ENCODE measurements at places on chromosomes 7 and 10. TPM values are rescaled to one million over a fixed set of nuclear protein-coding genes. Genes with fewer than 3 reads are reported as not detected.
A peak's percentile ranks its signal among the peaks of the same experiment; 100 is the strongest.

- DNase-seq = no peak
These were observed 6.8 kb upstream of the KIAA1217 start for GRCh38 chr10:24202181-24202570.

Gene CAMK1D
- total RNA-seq = 17.9 TPM

GRCh38 chr10:112689327-112690072 is 242.5 kb downstream of the VTI1A start:
- peak; percentile 10 for DNase-seq

DNA sequence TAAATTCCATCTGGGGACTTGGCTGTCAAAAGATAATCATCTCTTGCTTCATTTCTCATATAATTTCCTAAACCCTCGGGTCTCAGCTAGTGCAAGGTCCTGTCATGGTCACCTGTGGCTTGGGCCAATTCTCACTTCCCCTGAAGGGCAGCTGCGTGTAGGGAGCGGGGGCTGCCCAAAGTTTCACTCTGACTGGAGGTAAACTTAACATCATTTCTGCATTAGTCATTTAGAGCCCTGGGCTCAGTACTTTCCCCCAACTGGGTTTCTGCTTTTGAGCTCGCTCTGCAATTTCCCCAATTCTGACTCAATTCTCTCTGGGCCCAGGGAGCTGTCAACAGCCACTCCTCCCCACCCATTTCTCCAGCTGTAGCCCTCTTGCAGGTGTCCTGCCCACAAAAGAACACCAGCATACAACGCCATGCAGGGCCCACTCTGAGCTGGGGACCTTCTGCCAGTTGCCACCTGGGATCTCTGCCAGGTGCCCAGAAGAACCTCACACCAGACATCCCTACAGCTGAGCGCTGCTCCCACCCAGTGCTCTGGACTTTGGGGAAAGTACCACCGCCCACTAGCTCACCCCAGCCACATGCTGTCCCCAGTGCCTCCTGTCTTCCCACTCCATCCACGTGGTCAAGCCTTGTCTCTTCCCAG is 37.9 kb downstream of the VOPP1 start:
- DNase-seq = peak; percentile 90

DNA sequence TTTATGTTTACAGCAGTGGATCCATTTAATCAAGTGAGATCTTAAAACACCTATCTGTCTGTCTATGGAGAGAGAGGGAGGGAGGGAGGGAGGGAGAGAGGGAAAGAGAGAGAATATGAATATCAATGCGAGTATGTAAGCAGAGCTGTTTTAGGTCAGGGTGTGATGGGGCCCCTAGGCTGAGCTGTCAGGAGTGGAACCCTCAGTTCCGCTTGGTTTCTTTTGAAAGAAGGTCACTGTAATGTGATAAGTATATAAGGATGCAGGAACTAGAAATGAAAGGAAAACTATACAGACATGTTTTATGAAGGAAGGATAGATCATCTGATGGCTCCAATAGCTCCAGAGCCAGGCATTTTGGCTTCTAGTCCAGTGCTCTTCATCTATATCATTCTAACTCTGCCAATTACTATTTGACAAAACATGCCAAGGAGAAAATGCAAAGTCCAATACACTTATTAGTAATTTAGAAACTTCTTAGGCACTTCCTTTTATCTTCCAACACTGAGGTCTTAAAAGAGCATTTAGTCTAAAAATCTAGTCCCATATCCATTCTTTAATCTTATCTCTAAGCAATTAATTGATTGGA is 70.3 kb downstream of the NRCAM start:
- no peak for DNase-seq

GRCh38 chr7:143463957-143464356 is 13.7 kb upstream of the TAS2R41 start:
- DNase-seq = no peak

Gene FAM25C
- total RNA-seq = not detected

DNA sequence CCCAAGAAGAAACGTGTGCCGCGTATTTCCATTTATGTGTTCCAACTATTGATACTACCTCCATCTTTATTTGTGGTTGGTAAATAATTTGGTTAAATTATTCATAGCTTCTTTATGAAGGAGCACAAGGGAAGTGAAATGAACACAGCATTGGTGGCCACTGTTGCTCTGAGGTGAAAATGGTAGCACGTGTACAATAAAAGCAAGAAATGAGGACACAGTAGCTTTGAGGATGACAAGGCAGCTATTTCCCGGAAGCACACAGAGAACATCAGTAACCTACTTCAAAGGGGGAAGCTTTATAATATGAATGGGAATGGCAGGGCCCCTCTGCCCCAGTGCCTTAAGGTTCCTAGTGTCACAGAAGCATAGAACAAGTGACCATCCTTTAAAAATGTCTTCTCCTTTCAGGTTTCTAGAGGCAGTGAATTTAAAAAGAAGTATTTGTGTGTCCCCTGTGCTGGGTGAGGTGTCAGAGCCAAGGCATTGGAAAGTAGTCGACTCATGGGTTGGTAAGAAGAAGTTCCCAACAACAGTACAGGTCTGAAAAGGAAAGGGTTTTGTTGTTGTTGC is 78.8 kb downstream of the SGMS1 start:
- DNase-seq = peak; percentile 25

- no peak for DNase-seq
These were observed 2.5 kb downstream of the EIF3B start for GRCh38 chr7:2357165-2357564.

GRCh38 chr10:11435581-11435981 is 175.9 kb downstream of the USP6NL start:
- no peak for DNase-seq

GRCh38 chr7:26179422-26179821 is 21.1 kb downstream of the HNRNPA2B1 start:
- DNase-seq = no peak

Gene C10orf95
- total RNA-seq = 0.19 TPM

Data from activated CD4-positive, alpha-beta memory T cell treated with anti-CD3 and anti-CD28 coated beads for 36 hours (primary cell).